Osteocyte (in vitro differentiated cells): ENCODE measurements at places on chromosomes 3 and 15. TPM values are rescaled to one million over a fixed set of nuclear protein-coding genes. Genes with fewer than 3 reads are reported as not detected.

P2RY12 gene
- total RNA-seq: not detected in 2 replicates

SCAANT1 gene
- total RNA-seq: not detected in 2 replicates

ST8SIA2 gene
- 2.1 and 3.5 TPM in 2 replicates for total RNA-seq

CPLX3 gene
- not detected in 2 replicates for total RNA-seq

IGSF10 gene
- 1.2 and 1.4 TPM in 2 replicates for total RNA-seq

DNA sequence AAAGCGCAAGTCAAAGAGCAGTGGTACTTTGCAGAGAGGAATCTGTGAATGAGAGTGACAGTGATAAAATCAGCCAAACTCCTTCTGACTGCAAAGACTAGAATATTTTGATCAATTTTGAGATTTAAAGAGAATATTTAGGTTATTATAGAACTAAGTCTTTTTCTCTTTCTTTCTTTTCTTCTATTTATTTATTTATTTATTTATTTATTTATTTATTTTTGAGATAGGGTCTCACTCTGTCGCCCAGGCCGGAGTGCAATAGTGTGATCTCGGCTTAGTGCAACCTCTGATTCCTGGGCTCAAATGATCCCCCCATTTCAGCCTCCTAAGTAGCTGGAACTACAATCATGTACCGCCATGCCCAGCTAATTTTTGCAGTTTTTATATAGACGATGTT, 603.7 kb upstream of the NAALADL2 start:
- DNase-seq: no peak
- peaks cover 2% of the 10 kb centered on the region for H3K36me3 ChIP-seq
- H3K27ac ChIP-seq: no peak overlapping the region
- H3K4me1 ChIP-seq: peaks cover 18% of the 10 kb centered on the region
- H3K27me3 ChIP-seq: no peaks in the 10 kb centered on the region
- H3K4me3 ChIP-seq: no peak overlapping the region

GRCh38 chr3:157127831-157128767, 31.8 kb downstream of the CCNL1 start:
- peak overlapping the region; percentile 94 for H3K27ac ChIP-seq
- H3K27me3 ChIP-seq: no peaks in the 10 kb centered on the region
- DNase-seq: no peak
- H3K4me3 ChIP-seq: no peak overlapping the region

DNA sequence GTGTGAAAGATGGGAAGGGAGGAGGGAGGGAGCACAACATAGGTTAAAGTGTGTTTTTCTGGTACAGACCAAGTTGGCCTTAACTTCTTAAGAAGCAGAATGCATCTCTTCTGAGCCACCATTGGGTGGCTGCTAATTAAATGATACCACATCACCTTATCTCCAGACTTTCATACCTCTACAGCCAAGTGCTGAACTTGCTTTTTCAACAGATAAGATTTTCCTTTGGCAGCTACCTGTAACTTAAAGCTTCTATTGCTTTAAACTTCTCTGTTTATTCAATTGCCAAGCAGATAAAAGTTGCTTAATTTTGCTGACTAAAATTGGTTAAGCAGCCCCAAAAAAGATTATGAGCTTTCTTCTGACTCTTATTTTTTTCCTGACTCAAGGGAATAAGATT, 292.4 kb upstream of the SGO1 start:
- H3K4me1 ChIP-seq: peaks cover 7% of the 10 kb centered on the region
- no peak for DNase-seq
- H3K27me3 ChIP-seq: no peaks in the 10 kb centered on the region
- no peak overlapping the region for H3K27ac ChIP-seq

- H3K4me3 ChIP-seq: no peak overlapping the region
- DNase-seq: no peak
- no peaks in the 10 kb centered on the region for H3K36me3 ChIP-seq
- H3K27ac ChIP-seq: no peak overlapping the region
- peaks cover 3% of the 10 kb centered on the region for H3K4me1 ChIP-seq
Measured at GRCh38 chr3:36215241-36215640, 165.1 kb upstream of the STAC start.

- no peak for DNase-seq
- no peaks in the 10 kb centered on the region for H3K27me3 ChIP-seq
- peaks cover 27% of the 10 kb centered on the region for H3K4me1 ChIP-seq
Measured at GRCh38 chr3:67635806-67636205, 18.6 kb downstream of the SUCLG2 start.

- H3K36me3 ChIP-seq: no peaks in the 10 kb centered on the region
- no peak for DNase-seq
- H3K27me3 ChIP-seq: peaks cover 15% of the 10 kb centered on the region
- no peaks in the 10 kb centered on the region for H3K4me1 ChIP-seq
- H3K4me3 ChIP-seq: no peak overlapping the region
Measured at GRCh38 chr3:182058488-182058887, 346.8 kb downstream of the SOX2 start.
